ENCODE measurements at places on chromosomes 4 and X. TPM values are rescaled to one million over a fixed set of nuclear protein-coding genes. Genes with fewer than 3 reads are reported as not detected.

IGSF1 gene
- not detected for total RNA-seq

UGT2B15 gene
- not detected for total RNA-seq

WDR17 gene
- not detected for total RNA-seq

GRCh38 chr4:90128961-90129495 is 1.8 kb downstream of the CCSER1 start:
- no peak for DNase-seq

DNA sequence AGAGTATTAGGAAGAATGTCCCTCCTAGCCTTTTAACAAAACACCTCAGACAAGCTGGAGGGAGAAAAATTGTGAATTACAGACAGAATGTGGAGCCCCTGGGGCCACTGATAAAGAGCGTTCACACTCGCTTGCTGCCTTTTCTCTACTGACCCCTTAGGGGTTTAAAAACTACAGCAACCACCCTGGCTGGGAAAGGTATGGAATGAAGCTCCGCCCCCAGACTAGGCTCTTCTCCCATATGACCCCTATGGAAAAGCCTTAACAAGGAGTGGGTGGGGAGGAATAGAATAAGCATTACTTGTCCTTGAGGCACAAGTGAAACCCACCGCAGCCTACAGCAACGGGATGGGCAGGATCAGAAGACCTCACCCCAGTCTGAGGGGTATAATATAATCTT is 26.3 kb downstream of the ANKRD50 start:
- DNase-seq = no peak

GRCh38 chrX:16592194-16592770 is 57.7 kb upstream of the S100G start:
- no peak for DNase-seq

- no peak for DNase-seq
These were observed 5.0 kb upstream of the TMEM164 start for GRCh38 chrX:109997786-109998452.

DNA sequence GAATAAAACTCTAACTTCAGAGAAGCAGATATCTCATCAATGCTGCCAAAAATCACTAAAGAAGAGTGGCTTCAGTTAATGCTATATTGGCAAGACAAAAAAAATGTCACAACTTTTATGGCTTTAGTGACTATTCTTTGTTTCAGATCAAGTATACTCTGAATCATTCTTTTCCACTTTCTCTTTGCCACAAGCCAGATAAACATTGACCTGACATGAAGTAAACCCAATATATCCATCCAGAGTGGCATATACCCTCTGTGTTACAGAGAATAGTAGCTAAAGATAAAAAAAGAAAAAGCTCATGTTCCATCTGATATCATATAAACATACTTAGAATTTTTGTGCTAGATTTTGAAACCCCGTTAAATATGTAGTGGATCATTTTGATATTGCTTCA is 206.7 kb upstream of the CNKSR2 start:
- DNase-seq = no peak
